ENCODE measurements at places on chromosomes 11 and 22.

DNA sequence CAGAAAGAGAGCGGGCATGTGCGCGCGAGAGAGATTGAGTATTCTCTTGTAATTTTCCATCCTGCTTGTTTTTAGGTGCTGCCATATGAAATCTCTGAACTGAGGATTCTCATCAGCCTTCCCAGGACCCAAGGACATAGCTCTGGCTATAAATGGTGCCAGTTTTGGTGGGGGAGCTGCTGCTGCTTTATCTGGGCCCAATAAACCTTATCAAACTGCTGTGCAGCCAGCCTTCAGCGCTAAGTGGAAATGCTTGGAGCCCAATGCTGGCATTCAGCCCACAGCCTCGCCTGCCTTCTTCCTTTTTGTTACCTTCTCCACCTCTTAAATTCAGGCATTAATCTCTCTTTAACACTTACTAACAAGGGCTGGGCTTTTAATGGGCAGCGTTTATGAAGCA lies 2.4 kb upstream of the ZBTB16 start:
- peaks cover 26% of the 10 kb centered on the region for H3K4me1 ChIP-seq
- peak overlapping the region; percentile 78 for H3K4me3 ChIP-seq
- H3K36me3 ChIP-seq: peaks cover 6% of the 10 kb centered on the region
- peaks cover 33% of the 10 kb centered on the region for H3K27me3 ChIP-seq
- H3K27ac ChIP-seq: no peak overlapping the region

DNA sequence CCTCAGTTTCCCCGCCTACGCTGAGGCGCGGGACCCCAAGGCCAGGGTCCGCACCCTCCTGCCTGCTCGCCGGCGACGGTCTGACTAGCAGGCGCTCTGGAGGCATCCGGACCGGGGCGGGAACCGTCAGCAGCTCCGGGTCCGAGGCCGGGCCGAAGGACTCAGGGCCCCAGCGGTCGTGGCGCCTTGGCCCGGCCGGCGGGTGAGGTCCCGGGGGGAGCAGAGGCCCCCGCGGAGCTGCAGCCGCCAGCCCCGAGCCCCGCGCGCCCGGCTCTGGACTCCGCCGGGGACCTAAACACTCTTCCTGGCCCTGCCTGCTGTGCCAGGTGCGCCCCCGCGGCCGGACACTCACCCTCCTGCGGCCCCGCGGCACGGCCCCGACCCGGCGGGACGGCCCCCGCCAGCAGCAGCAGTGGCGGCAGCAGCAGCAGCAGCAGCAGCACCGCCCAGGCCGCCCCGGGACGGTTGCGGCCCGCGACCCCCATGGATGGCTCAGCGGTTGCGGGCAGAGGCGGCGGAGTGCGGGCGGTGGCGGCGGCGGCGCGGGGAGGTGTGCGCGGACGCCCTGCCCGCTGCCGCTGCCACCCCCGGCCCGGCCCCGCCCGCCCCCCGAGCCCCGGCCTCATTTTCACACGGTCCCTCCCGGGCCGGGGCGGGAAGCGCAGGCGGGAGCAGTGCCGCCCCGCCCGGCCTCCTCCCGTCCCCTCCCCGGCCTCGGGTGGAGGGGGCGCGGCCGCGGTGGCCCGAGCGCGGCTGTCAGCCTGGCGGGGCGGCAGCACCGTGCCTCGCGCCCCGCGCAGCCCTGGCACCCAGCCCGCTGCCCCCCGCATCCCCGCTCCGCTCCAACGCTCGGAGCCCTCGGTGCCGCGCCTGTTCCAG lies at the start of gene SCUBE2:
TSS of gene SCUBE2 (minus strand) at position 556 of the 879 bp plus-strand sequence. CDS start at position 485, 71 bp downstream.
- peaks cover 72% of the 10 kb centered on the region for H3K27me3 ChIP-seq
- H3K27ac ChIP-seq: no peak within 1 kb of the TSS
- no peaks in the 10 kb centered on the region for H3K4me1 ChIP-seq
- no peak for DNase-seq
- peaks cover 4% of the 10 kb centered on the region for H3K36me3 ChIP-seq
- peak within 1 kb of the TSS; percentile 58 for H3K4me3 ChIP-seq

DNA sequence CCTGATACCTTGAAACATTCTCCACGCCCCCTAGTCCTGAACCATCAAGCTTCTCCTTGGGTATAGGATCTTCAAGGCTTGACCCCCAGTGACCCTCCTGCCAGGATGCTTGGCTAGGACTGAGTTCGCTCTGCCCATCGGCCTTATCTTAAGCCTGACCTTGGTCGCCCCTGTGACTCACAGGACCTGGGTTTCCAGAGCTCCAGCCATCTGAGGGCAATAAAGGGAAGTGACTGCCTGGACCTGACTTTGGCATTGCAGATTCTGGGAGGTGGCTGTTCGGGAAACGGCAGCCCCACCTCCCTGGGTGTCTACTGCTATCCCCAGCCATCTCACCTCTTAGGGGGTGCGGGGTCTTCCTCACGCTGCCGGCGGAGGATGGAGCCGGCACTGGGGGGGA lies 15.4 kb downstream of the CARD10 start:
- H3K27ac ChIP-seq: no peak overlapping the region
- no peak for DNase-seq
- no peaks in the 10 kb centered on the region for H3K4me1 ChIP-seq
- H3K4me3 ChIP-seq: no peak overlapping the region

- H3K27me3 ChIP-seq: no peaks in the 10 kb centered on the region
- H3K36me3 ChIP-seq: peaks cover 32% of the 10 kb centered on the region
- no peak overlapping the region for H3K4me3 ChIP-seq
- no peak for DNase-seq
- peaks cover 28% of the 10 kb centered on the region for H3K4me1 ChIP-seq
These were observed 98.5 kb upstream of the RRM1 start for GRCh38 chr11:3995949-3996554.

GRCh38 chr11:134659882-134660281 lies 247.8 kb upstream of the B3GAT1 start:
- peaks cover 16% of the 10 kb centered on the region for H3K36me3 ChIP-seq
- H3K27me3 ChIP-seq: peaks cover 5% of the 10 kb centered on the region
- peaks cover 5% of the 10 kb centered on the region for H3K4me1 ChIP-seq
- H3K4me3 ChIP-seq: no peak overlapping the region
- no peak overlapping the region for H3K27ac ChIP-seq

DNA sequence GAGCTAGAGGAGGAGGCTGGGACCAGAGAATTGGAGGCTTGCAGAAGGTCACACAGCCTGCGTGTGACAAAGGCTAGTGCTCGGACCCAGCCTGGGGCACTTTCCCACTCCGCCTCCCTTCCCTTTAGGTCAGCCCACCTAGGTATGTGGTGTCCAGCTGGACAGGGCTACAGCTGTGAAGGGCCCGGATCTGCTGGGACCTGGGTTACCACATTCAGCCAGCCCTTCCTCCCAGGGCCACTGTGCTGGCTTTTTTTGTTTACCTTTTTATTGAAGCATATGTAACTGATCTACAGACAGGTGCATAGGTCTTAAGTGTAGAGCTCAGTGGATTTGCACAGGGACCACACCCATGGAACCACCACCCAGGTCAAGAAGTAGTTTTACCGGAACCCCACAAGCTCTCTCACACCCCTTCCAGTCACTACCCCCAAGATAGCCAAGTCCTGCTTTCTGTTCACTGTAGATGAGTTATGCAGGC lies 8.7 kb downstream of the CAPN5 start:
- no peak overlapping the region for H3K27ac ChIP-seq
- no peak overlapping the region for H3K4me3 ChIP-seq
- H3K36me3 ChIP-seq: no peaks in the 10 kb centered on the region
- DNase-seq: no peak

- H3K27ac ChIP-seq: no peak overlapping the region
- no peak overlapping the region for H3K4me3 ChIP-seq
- no peak for DNase-seq
- no peaks in the 10 kb centered on the region for H3K27me3 ChIP-seq
- peaks cover 9% of the 10 kb centered on the region for H3K36me3 ChIP-seq
These were observed 48.8 kb downstream of the ARHGAP32 start for GRCh38 chr11:129143335-129143734.

DNA sequence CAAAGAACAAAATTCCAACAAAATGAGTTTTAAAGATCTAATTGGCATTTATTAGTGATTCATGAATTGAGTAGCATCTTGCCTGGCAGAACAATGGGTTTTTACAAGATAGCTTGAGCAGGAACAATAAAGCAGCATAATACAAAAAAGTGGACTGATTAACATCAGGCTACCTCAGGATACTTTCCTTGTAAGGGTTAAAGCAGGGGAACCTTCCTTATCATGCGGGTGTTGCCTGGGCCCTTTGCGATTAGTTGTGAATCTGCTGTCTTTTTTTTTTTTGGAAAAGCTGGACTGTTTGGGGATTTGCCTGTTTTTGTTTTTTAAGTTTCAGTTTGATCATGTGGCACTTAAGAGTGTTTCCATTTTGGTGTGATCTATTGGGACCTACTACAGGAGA lies 37.5 kb downstream of the EXPH5 start:
- H3K4me3 ChIP-seq: no peak overlapping the region
- no peak overlapping the region for H3K27ac ChIP-seq
- no peaks in the 10 kb centered on the region for H3K27me3 ChIP-seq
- DNase-seq: no peak
- no peaks in the 10 kb centered on the region for H3K36me3 ChIP-seq
- H3K4me1 ChIP-seq: no peaks in the 10 kb centered on the region

- H3K4me1 ChIP-seq: peaks cover 94% of the 10 kb centered on the region
- DNase-seq: no peak
- H3K27me3 ChIP-seq: no peaks in the 10 kb centered on the region
- peak overlapping the region; percentile 47 for H3K4me3 ChIP-seq
- peaks cover 17% of the 10 kb centered on the region for H3K36me3 ChIP-seq
These were observed 24.0 kb downstream of the RAB30 start for GRCh38 chr11:83047515-83048225.

DNA sequence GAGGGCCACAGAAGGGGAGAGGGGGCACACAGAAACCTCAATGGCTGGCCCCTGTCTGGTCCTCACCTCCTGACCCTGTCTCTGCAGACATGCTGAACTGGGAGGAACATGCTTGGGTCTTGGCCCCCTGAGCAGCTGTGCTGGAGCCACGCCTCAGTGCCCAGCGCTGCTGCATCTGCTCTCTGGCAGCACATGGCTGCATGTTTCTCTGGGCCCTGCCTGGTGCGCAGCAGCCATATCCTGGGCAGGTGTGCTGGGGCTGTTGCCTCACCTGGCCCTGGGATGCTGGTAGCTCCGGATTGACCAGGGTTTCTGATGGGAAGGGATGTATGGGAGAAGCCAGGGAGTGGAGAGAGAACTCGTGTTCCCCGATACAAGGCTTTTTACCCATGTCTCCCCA lies 248.0 kb downstream of the ST3GAL4 start:
- no peaks in the 10 kb centered on the region for H3K4me1 ChIP-seq
- H3K4me3 ChIP-seq: no peak overlapping the region
- no peak overlapping the region for H3K27ac ChIP-seq
- peaks cover 18% of the 10 kb centered on the region for H3K27me3 ChIP-seq
